ENCODE measurements at places on chromosomes 6 and 20.

GRCh38 chr6:26019261-26019830 is 56.7 kb downstream of the TRIM38 start:
- no peak for DNase-seq

- no peak for DNase-seq
Observed at GRCh38 chr20:33630507-33630906, 31.6 kb upstream of the C20orf144 start.

- no peak for DNase-seq
Observed at GRCh38 chr20:41300383-41300782, 17.1 kb downstream of the ZHX3 start.

DNA sequence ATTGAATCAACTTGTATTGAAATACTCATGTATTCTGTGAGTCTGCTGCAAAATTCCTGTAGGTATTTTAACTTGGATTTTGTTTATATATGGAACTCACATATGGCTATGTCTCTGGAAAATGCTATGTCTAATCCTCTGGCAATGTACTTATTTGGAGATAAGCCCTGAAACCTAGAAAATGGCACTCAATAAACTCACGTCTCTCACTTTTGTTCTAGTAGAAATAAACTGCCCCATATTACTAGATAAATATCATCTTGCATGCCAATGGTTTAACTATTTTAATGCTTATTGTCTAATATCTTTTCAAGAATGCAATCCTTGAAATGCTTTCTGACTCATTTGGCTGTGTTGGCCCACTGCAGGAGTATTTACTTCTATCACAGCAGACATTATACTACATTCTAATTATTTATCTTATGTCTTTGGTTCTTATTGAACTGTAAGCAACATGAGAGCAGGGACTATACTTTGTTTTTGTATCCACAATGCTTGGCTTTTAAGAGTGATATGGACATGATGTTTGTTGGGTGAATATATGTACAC is 292.2 kb upstream of the RSPO3 start:
- no peak for DNase-seq

DNA sequence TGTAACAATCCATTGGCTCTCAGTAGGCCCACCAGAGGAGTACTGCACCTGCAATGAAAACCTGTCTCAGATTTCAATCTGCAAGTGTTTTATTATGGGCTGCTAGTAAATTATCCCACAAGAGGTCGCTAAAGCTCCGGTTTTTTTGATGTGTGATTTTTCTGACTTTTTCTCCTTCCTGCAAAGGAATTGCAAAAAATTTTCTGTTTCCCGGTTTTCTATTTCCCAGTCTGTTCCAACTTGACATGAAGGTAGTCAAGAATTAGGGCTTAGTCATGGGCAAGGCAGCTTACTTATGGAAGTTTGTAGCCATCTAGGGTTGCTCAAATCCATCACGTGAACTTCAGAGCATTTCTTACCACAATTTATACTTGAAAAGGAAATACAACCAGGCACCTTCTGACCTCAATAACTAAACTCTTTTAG is 38.5 kb upstream of the AHI1 start:
- no peak for DNase-seq

DNA sequence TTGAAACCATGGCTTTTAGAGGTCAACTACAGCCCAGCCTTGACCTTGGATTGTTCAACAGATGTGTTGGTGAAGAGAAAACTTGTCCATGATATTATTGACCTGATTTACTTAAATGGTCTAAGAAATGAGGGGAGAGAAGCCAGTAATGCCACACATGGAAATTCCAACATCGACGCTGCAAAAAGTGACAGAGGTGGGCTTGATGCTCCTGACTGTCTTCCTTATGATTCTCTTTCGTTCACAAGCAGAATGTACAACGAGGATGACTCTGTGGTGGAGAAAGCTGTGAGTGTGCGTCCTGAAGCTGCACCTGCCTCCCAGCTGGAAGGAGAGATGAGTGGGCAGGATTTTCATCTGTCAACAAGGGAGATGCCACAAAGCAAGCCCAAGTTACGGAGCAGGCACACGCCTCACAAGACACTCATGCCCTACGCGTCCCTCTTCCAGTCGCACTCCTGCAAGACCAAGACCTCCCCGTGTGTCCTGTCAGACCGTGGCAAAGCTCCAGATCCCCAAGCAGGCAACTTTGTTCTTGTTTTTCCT is 16.2 kb downstream of the TTLL2 start:
- no peak for DNase-seq

DNA sequence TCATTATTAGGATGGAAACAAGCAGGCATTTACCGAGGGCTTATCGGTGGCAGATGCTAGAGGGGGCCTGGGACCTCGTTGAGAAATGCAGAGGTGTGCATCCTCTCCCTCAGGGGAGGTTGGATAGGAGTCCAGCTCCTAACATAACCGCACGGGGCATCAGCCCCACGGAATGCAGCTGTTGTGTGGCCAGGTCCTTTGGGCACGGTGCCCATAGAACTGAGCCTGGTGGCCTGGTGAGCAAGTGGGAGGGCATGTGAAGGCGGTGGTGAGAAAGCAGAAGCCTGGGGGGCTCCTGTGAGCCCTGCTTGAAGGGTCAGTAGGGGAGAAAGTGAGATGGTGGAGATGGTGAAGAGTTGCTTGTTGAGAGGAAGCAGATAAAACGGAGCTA is 143.7 kb downstream of the CDH26 start:
- DNase-seq = no peak

DNA sequence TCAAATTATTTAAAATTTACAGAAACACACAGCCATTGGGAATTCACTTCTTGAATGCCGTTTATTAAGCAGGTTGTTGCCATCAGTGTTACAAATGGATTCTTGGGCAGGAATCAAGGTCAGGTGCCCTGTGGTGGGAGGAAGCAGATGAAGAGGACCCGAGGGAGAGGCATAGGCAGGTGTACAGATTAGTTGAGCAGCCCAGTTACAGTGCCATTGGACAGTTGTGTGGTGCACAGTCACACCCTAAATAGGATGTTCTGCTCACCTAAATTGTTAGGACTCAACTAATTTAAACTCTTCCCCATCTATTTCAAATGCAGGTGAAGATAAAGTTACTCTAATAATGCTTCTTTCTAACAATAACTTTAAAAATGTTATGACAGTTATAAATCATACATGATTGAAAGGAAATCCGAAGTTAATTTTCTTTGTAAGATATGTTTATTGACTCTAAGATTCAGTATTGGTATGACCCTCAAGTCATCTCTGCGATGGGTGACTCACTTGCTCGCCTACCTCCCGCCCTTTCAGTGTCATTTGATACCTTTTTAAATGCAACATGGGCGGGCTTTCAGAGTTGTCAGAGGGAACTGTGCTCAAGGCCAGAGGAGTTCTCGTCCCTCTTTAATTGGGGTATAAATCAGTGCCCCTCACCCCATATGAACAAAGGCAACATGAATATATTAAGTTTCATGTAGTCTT is 35.1 kb downstream of the DSE start:
- DNase-seq = no peak
